DMS 273 treated with DMSO at 0.1 percent for 48 hours (cell line): ENCODE measurements at places on chromosomes 13 and 19.
A peak's percentile ranks its signal among the peaks of the same experiment; 100 is the strongest.

DNA sequence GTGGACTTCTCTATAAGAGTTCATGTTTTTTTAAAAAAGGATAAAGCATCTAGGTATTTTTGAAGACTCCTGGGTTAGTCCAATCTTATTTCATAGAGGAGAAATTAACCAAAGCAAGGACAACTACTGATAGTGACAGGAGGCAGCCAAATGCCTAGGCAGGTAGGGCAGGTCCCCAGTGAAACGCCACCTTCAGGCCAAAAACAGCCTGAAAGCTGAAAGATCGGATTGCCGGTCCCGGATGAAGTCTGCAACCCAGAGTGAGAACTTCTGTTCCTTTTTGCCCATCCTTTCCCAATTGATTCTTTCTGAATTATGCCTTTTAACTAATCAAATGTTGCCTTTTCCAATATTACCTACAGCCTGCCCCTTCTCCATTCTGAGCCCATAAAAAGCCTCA lies 6.1 kb upstream of the GGACT start:
- no peak for DNase-seq

DNA sequence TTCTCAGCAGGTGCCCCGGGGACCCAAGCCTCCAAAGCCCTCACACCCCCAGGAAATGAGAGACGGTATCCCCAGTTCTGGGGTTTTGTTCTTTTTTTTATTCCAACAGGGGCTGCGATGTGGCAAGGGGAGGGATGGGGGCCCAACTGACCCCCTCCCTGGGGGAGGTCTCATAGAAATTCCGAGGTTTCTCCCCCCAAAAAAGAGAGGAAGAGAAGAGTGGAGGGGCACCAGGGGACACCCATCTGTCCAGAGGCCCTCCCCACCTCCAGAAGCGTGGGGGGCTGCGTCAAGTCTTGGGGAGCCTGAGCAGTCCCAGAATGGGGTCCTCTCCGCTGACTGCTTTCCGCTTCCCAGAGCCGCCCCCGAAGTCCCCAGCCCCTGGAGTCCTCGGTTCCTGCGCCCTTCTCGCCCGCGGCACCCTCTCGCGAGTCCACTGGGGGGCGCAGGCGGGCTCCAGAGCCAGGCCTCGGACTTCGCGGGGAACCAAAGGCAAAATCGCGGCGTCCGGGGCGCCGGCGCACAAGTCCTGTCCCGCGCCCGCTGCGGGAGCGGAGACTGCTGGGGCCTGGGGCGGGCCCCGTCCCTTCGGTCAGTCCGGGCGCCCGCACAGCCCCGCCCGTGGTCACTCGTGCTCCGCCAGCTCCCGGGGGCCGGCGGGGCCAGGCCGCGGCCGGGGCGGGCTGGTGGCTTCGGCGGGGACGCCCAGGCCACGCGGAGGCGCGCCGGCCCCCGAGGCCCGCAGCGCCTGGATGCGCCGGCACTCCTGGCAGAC lies 4.4 kb upstream of the ATP1A3 start:
- DNase-seq, result peak; percentile 19

DNA sequence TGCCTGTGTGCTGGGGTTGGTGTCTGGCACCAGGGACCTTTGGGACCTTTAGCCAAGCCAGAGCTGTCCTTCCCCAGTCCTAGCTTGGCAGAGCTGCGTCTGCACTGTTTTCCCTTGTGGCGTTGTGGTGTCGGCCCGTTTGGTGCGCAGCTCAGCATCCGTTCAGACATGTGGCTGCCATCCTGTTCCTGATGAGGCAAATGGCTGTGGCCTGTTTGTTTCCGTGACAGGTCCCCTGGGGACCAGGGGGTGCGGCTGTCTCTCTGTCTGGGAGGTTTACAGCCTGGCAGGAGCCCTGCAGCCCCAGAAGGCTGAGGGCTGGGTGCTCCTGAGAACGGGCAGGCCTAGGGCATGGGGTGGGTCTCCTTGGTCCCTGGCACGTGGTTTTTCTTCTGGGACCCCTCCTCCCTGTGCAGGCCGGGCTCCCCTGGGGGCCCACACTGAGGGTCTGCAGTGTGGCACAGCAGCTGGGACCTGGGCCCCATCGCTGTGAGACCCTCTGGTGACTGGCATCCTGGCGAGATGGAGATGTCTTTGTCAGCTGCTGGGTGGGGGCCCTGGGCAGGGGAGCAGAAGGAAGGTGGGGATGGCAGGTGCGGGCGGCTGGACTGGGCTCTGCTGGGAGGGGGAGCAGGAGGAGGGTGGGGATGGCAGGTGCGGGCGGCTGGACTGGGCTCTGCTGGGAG lies 4.0 kb downstream of the SPPL2B start:
- DNase-seq, result no peak

GRCh38 chr13:38045278-38046048 lies 175.9 kb upstream of the TRPC4 start:
- DNase-seq, result no peak

DNA sequence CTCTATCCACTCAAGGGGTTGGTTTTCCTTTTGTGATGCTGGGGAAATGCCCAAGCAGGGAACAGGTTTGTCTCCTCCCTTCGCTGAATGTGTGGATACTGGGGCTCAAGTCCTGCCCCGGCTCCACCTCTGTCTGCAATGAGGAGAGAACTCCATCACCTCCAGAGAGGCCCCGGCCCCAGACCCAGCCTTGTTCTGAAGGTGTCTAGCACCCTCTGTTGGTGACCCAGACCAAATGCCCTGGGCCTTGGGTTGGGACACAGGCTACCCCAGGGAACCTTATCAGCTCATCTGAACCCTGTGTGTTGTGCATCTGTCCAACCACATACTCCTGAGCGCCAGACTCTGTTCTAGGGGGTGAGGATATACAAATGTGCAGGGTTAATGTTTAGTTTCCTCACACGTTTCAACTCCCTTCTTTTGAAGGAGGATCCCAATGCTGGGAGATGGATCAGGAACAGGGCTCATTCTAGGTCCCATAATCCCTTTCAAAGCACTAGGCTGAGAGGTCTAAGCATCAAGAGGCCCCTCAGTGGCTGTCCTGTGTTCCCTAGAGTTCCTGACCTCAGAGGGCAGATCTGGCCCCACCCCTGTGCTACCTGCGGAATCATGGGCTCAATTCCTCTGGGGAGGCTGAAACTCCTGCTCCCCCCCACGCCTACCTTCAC lies 112.5 kb upstream of the SLC7A1 start:
- DNase-seq, result no peak

- no peak for DNase-seq
Measured at GRCh38 chr19:55368701-55369563, 1.3 kb downstream of the IL11 start.

DNA sequence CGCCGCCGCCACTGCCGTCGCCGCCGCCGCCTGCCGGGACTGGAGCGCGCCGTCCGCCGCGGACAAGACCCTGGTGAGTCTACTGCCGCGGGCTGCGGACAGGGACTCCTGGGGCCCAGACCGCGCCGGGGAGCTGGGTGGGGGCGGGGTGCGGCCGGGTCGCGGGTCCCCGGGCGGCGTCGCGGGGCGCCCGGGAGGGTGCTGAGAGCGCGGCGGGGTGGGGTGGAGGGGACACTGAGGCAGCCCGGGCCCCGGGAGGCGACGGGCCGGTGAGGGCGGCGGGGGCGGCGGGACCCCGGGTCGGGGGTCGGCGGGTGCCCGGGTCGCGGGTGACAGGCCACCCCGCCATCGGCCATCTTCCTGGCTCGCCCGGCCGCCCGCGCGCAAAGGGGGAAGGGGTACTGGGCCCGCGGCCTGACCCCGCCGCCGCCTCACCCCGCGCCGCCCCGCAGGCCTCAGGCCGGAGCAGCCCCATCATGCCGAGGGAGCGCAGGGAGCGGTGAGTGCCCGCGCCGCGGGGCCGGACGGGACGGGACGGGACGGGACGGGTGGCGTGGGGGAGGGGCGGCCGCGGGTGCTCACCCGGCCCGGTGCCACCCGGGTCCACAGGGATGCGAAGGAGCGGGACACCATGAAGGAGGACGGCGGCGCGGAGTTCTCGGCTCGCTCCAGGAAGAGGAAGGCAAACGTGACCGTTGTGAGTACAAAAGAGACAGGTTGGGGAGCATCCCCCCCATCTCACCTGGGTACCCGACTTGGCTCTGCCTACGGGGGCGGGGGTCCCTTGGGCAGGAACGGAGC lies 489 bp downstream of the CCNE1 start:
- DNase-seq, result no peak

DNA sequence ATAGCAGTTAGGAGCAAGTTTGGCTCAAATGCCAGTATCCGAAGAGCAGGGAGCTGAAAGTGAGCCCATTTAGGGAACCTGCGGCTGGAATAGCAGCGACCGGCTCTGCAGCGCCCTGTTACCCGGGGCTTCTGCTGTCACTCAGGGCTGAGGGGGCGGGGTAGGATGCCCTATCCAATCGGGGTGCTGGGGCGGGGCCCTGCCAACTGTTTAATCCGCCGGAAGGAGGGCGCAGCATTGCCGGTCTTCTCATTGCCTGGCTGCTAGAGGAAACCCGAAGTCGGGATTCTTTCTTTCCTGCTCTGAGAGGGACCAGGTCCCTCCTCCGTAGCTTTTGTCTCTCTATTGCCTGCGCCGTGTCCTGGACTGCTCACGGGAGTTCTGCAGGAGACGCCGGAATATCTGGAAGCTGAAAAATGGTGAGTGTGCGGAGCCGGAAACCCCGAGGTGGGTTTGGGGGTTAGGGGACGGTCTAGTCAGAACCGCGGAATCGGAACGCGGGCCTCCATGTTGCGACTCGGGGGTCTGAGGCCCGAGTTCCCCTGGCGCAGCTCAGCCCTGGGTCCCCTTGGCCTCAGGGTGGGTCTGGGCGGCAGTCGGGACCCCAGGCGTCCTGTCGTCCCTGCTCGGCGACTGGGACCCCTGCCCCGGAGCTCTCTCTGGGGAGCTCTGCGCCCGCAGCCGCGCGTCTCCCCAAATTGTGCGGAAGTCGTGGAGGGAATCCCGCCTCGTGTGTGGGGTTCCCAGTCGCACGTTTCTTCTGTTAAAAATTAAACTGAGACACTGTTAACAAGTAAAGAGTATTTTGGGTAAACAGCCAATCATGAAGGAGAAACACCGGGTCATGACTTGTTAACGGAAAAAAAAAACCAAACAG lies 22.8 kb downstream of the ZNF763 start:
- DNase-seq, result peak; percentile 87

GRCh38 chr19:1241417-1242095 lies at the start of gene ATP5F1D:
Gene ATP5F1D, plus strand, starts transcription at chr19:1241751. Its CDS starts 100 bp downstream, at chr19:1241851.
- DNase-seq, result peak; percentile 80

GRCh38 chr13:112931028-112931934 lies 37.7 kb upstream of the MCF2L start:
- peak; percentile 2 for DNase-seq

GRCh38 chr13:44347301-44347700 lies 26.3 kb upstream of the SERP2 start:
- DNase-seq, result no peak

GRCh38 chr13:66214467-66214866 lies 1015.7 kb downstream of the PCDH9 start:
- DNase-seq, result no peak

DNA sequence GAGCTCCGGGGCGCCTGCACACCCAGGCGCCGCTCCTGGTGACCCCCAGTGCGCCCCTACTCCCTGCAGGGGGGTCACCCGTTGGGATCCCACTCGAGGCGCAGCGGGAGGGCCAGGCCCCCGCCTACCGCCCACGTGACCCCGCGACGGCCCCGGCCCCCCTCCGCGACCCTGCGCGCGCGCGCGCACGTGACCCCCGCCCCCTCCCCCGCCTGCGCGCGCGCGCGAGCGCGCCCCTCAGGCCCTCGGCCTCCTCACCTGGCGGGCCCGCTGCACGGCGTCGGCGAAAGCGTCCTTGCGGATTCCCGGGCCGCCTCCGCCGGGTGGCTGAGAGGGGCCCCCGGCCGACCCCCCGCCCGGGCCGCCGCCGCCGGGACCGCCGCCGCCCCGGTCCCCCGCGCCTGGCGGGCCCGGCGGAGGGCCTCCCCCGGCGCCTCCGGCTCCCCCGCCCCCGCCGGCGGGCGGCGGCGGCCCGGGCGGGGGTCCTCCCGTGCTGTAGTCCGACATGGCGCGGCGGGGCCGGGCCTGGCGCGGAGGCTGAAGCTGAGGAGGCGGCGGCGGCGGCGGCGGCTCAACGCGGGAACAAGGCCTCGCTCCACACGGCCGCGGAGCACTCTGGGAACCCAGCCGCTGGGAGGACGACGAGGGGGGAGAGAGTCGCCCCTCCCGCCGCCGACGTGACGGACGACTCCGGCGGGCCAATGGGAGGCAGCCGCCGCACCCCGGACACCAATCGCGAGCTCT lies at the start of gene KHSRP:
KHSRP (minus strand) TSS at position 617 of the 744 bp plus-strand sequence; CDS start at position 507, 110 bp downstream.
- DNase-seq, result no peak

- no peak for DNase-seq
Measured at GRCh38 chr19:14731200-14731599, 41.4 kb downstream of the ZNF333 start.

DNA sequence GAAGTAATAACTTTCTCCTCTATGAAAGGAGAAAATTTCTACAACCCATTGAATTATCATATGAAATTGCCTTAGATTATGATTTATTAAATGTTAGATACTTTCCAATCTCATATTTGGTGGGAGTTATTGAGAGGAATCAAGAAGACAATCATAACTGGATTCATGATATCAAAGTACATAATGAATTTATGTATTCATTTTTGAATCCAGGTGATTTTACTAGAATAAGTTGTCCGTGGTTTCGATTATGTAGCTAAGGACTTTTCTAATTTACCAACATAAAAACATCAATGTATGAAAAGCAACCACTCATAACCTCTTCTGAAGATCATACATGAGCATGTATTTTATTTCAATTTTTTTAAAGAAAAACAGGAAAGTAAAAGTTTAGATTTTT lies 1225.0 kb upstream of the MIR17HG start:
- DNase-seq, result no peak

- no peak for DNase-seq
Measured at GRCh38 chr19:55646889-55647731, 902 bp upstream of the CCDC106 start.

DNA sequence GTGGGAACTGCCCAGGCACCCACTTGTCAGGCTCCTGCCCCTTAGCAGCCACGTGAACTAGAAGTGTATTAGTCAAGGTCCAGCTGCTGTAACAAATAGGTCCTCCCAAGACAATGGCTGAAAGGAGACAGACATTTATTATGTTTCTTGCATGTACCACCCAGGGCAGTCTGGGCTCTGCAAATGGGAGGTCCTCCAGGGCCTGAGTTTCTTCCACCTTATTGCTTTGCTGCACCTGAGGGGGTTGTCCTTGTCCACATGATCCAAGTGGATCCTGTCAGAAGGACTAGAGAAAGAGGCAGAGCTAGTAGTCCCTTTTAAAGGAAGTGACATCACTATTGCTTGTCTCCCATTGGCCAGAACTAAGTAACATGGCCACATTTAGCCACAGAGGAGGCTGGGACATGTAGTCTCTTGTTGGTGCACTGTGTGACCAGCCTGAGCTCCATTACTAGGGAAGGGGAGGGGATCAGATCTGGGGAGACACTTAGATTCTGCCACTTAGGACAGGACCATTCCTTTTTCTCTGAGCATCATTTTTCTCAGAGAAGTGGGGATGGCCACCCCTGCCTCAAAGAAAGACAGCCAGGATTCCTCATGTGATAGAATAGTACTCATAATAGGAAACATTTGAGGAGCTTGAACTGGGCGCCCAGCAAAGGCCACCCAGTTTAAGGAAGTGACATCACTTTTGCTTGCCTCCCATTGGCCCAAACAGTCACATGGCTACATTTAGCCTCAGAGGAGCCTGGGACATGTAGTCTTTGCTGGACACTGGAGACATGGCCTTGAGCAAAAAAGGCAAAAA lies 15.1 kb downstream of the CC2D1A start:
- peak; percentile 54 for DNase-seq

GRCh38 chr13:71806886-71807285 lies 60.1 kb downstream of the DACH1 start:
- no peak for DNase-seq
